ENCODE measurements at places on chromosomes 13 and 19.

GRCh38 chr13:38617936-38618335 lies 68.9 kb upstream of the FREM2 start:
- DNase-seq, result no peak

DNA sequence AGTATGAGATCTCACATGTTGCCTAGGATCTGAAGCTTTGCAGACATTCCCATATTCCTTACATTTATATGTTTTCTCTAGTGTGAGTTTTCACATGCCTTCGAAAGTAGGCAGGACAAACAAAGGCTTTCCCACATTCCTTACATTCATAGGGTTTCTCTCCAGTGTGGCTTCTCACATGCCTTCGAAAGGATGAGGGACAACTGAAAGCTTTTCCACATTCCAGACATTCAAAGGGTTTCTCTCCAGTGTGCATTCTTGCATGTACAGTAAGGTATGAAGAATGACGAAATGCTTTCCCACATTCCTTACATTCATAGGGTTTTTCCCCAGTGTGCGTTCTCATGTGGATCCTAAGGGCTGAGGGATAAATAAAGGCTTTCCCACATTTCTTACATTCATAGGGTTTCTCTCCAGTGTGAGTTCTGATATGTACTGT lies 14.2 kb downstream of the ZNF699 start:
- DNase-seq, result no peak

DNA sequence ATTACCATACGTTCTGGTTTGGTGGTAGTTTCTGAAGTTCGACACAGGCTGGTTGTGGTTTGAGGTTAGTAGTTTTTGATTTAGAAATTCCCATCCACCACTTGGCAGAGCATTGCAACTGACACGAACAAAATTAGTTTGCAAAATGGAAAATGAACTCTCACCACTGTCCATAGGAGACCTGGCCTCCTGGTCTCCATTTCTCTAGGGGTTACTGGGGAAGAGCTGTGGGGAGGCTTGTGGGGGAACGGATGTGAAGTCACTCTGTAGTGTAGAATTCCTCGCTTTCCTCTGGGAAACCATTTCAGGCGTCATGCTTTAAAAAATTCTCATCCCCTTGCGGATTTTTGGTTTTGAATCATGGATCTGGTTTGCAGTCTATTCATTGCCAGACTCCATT lies 321.5 kb upstream of the MAB21L1 start:
- no peak for DNase-seq

- DNase-seq, result peak; percentile 27
Measured at GRCh38 chr19:48815870-48816501, 5.2 kb upstream of the BCAT2 start.

DNA sequence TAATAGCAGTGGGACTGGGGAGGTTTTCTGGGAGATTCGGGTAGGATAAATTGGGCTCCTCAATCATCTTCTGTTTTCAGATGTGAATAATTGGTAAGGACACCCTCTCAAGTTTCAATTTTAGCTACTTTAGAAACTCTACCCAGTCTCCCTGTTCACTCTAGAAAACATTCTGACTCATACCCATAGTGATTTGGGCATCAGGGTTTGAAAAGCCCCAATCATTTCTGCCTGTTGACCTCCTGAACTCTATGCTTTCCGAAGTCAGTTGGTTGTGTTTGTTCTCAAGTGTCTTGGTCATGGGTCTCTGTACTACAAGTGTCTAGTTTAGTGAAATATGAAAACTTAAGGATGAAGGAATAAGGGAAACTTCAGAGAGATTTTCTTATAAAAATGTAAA lies 911.3 kb upstream of the GPC6 start:
- no peak for DNase-seq

DNA sequence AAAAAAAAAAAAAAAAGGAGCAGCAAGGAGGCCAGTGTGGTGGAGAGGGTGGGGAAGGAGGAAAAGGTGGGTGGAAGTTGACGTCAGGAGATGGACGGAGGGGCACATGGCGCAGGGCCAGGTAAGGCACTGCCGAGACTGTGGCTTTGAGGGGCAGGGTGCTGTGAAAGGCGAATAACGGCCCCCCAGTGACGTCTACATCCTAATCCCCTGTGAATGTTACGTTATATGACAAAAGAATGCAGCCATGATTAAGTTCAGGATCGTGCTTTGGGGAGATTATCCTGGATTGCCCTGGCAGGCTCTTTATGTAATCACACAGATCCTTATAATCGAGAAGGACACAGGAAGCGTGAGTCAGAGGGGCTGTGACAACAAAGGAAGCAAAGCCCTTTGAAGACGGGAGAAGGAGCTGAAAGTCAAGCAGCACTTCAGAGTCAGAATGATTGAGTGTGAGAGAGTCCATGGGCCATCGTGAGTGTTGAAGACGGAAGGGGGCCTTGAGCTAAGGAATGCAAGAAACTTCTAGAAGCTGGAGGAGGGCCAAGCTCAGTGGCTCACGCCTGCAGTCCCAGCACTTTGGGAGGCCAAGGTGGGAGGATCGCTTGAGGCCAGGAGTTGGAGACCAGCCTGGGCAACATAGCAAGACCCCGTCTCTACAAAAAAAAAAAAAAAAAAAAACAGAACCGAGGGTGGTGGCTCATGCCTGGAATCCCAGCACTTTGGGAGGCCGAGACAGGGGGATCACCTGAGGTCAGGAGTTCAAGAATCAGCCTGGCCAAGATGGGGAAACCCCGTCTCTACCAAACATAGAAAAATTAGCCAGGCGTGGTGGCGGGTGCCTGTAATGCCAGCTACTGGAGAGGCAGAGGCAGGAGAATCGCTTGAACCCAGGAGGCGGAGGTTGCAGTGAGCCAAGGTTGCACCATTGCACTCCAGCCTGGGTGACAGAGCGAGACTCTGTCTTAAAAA lies 13.8 kb upstream of the CEACAM16 start:
- DNase-seq, result peak; percentile 64

GRCh38 chr19:12000152-12000981 lies 35.1 kb downstream of the ZNF433 start:
- no peak for DNase-seq

DNA sequence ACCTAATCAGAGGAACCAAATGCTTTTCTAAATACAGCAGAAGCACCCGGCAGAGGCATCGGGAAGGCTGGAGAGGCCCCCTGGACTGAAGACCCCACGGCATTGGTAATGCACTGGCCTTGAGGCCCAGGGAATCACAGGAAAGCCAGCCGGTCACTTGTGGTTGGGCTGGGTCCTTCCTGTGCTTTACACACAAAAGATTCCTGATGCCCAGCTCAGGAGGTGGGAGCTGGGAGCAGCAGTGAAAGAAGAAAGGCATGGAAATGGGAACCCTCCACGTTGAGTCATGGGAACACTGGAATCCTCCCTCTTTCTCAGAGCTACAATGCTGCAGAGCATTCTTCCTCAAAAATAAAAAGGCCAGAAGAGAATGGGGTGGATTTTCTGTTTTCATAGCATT lies 126.4 kb downstream of the TNFRSF19 start:
- no peak for DNase-seq

DNA sequence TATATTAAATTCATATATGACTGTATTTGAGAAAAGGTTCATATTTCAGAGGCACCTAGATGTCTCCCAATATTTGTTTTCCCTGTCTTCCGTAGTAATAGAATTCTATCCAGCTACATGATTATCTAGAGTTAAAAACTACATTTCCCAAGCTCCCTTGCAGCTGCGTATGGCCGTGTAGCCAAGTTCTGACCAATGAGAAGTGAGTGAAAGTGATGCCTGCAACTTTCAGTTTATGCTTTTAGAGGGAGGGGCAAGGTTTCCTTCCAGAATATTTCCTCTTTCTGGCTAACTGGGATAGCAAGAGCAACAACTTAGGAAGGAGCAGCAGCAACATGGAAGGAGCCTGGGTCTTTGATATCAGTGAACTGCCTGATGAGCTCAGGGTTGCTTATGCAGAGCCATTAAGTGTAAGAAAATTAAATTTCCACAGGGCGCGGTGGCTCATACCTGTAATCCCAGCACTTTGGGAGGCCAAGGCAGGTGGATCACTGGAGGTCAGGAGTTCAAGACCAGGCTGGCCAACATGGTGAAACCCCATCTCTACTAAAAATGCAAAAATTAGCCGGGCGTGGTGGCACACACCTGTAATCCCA lies 23.2 kb upstream of the CYP2A13 start:
- DNase-seq, result no peak

DNA sequence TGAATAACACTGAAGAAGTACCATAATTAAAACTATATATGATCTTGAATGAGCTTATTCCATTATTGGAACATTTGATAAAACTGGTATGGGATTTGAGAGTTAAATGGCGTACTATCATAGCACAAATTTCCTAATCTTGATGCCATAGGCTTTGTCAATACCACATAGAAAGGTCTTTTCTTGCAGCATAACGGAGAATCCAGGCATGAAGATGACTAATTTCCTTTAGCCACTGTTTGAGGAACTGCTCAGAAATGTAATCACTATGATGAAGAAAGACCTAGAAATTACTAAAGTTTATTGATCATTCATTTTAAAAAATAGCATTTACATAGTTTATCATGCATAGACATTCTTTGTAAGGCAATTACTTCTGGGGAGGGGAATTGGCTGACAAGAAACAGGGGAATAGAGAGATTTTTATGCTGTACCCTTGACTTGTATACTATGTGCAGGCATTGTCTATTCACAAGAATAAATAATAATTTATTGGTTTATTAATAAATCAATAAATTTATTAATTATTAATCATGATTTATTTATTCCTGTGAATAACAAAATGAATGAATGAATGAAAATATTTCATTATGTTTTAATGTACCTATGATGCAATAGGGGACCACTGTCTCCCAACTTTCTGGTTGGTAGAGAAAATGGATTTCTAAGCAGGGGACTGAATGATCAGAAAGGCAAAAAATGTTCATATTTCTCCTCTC lies 2676.6 kb downstream of the PCDH9 start:
- no peak for DNase-seq

DNA sequence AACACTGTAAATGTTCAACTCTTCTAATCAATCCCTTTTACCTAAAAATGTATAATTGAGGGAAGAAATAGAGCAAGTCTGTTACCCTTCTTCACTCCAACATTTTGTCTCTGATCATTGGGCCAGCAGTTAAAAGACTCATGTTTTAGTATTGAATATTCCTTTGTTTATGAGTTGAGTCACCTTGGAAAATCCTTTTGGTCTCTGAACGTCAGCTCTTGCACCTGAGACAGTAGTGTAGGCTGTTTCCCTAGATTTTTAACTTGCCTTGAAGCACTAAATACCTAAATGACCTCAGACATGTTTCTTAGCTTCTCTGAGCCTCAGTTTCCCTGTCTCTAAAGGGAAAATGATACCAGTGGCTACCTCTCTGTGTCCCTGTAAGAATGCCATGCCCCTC lies 184.2 kb downstream of the RFC3 start:
- no peak for DNase-seq

GRCh38 chr19:3176715-3177501 lies 1.7 kb upstream of the S1PR4 start:
- DNase-seq, result peak; percentile 69

- DNase-seq, result peak; percentile 4
Measured at GRCh38 chr19:1591421-1592023, 1.1 kb downstream of the MBD3 start.

DNA sequence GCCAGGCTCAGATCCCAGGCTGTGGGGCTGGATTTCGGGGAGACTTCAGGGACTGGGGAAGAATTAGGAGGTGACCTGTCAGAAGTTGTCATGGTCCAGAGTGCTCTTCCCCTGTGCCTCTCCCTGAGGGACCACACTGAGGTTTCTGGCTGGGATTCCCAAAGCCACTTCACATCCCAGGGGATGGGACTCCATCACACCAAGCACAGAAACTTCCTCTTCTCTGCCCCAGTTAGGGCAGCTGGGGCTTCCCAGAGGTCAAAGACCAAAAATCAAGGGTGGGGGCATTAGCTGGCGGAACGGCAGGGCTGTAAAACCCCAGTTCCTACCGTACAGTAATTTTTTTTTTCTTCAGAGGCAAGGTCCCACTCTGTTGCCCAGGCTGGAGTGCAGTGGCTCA lies 7.4 kb downstream of the FCER2 start:
- no peak for DNase-seq

DNA sequence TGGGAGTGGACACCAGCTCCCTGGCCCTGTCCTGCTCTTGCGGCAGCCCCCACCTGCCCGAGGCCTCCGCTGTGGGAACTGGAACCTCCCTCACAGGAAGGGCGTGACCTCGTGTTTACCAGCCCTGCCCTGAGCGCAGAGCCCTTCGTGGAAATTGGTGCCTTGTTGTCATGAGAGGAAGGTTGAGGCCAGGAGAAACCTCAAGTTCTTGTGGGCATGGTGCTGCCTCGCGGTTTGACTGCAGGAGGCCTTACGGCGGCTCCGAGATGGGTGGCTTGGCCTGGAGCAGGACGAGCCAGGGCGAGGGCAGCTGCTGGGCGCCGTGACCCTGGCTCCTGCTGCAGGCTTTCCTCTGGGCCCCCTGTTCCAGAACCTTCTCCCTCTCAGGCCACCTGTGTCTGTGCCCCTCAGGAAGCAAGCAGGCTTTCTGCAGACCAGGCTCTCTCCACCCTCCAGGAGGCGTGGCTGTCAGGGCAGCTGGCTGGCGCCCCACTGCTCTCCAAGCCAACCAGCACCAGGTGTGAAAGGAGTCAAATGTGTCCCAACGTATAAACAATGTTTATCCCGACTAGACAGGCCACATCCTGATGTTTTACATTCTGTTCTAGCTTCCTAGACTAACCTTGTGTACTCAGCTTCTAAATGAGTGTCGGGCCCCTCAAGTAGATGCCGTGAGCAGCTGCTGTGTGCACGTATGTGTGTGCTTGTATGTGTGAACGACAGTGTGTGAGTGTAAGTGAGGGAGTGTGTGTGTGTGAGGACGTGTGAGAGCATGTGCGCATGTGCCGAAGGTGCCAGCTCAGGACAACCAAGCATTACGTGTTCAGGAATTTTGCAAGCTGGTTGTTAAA lies 10.4 kb upstream of the RASA3 start:
- no peak for DNase-seq

DNA sequence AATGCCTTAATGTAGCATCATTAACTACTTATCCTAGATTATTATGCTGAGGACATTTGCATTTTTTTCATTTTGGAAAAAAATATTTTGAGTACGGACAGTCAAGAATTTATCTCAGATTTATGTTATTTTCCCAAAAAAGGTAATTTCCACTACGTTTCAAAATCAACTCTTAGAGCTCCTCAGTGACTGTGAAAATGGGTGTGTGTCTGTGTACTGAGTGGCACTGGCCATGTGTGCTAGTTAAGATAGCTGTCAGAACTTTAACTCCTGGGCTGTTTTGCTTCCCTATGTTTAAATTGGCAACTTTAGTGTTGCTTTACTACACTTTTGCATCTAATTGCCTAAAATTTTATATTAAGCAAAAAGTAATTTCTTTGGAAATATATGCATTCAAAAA lies 927.4 kb downstream of the EFNB2 start:
- DNase-seq, result no peak

DNA sequence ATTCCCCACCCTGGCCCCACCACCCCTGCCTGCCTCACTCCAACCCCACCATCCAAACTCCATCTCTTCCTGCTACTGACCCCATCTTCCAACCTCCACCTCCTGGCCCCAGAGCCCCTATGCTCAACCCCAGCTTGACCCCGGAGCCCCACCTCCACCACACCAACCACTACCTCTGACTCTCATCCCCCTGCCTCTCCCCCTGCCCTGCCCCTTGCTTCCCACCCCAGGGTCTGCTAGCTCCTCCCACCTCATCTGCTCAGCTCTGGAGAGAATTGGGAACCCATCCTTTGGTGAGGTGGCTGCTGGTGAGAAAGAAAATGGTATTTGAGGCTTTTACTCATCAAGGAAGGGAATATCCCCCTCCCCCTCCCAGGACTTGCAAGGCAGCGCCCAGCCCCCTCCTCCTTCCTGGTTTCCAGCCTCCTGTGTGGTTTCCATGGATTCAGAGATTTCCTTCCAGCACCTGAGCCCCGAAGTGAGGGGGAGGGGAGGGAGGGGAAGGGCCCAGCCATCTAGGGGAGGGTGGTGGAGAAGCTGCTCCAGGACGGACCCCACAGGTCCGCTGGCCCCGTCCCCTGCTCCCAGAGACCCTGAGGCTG lies 11.4 kb upstream of the PEPD start:
- DNase-seq, result no peak

GRCh38 chr13:34583181-34583580 lies 358.9 kb upstream of the NBEA start:
- no peak for DNase-seq
